ENCODE measurements at places on chromosomes 3 and 15.

DNA sequence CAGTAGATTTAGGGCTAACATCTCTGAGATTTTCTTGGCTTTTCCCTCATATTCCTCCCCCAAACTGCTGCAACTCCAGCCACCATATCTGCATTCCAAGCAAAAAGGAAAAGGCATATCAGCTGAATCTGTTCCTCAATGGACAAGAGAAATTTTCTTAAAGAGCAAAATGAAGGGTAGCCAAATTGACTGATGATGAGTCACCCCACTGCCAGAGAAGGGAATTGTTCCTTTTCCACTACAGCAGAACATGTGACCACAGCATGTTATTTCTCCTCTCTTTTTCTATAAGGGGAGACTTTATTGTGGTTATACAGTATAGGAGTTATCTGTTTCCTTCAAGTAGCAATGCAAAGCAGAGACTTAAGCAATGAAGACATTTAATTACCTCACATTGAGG is 172.5 kb downstream of the MTHFS start:
- no peaks in the 10 kb centered on the region for H3K36me3 ChIP-seq
- H3K27ac ChIP-seq = no peak overlapping the region
- H3K4me1 ChIP-seq = no peaks in the 10 kb centered on the region
- H3K27me3 ChIP-seq = no peaks in the 10 kb centered on the region

DNA sequence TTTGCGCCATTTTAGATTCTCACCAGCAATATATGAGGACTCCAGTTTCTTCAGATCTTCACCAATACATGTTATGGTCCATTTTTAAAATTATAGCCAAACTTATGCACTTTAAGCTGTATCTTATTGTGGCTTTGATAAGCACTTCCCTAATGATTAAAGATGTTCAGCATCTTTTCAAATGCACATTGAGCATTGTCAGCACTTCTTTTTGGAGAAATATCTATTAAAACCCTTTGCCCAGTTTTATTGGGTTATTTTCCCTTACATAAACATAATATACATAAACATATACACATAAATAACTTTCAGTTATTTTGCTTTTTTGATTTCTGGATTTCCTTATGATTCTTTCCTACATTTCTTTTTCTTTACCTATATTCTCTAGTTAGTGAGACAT is 83.8 kb downstream of the ROBO1 start:
- H3K4me3 ChIP-seq = no peak overlapping the region
- H3K27ac ChIP-seq = no peak overlapping the region
- no peak for DNase-seq
- no peaks in the 10 kb centered on the region for H3K36me3 ChIP-seq
- H3K4me1 ChIP-seq = no peaks in the 10 kb centered on the region
- H3K27me3 ChIP-seq = no peaks in the 10 kb centered on the region

DNA sequence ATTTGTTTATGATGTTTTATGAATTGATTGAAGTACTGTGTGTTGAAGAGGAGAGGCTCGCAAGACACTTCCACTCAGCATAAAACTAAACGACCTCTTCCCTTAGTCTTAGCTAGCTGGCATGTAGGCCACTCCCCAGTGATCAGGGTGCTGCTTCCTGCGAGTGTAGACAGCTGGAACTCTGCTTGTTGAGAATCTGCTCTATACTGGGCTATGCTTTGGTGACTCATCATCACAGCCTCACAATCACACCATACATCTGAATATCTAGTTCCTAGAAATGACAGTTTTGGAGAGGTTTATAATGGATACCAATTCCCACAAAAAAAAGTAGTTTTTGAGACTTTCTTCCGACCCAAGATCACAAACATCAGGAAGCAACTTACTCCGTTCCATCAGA is 1.5 kb upstream of the SLC24A5 start:
- DNase-seq = no peak
- H3K36me3 ChIP-seq = no peaks in the 10 kb centered on the region
- no peaks in the 10 kb centered on the region for H3K4me1 ChIP-seq
- H3K27me3 ChIP-seq = peaks cover 14% of the 10 kb centered on the region

- no peak overlapping the region for H3K4me3 ChIP-seq
- no peak overlapping the region for H3K27ac ChIP-seq
- no peaks in the 10 kb centered on the region for H3K36me3 ChIP-seq
- no peak for DNase-seq
- H3K27me3 ChIP-seq = no peaks in the 10 kb centered on the region
- H3K4me1 ChIP-seq = no peaks in the 10 kb centered on the region
Observed at GRCh38 chr3:25679642-25680302, 15.1 kb upstream of the TOP2B start.

DNA sequence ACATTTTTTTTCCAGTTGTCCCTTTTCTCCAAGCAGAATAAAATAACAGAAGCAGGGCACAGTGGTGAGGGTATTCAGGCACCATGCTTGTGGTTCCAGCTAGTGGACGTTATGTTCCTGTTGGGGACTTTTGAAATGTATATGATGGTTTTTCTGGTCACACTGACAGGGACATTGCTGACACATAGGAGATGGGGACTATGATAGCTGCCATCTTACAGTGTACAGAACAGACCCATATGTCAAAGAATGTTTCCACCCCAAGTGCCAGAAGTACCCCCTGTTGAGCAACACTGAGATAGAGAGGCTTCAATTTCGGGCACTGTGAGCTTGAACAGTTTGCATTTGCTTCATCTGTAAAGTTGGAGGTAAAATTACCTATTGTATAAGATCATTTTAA is 38.6 kb downstream of the MCTP2 start:
- H3K4me3 ChIP-seq = no peak overlapping the region
- H3K36me3 ChIP-seq = no peaks in the 10 kb centered on the region
- H3K4me1 ChIP-seq = peaks cover 13% of the 10 kb centered on the region
- H3K27me3 ChIP-seq = no peaks in the 10 kb centered on the region
- no peak overlapping the region for H3K27ac ChIP-seq
- no peak for DNase-seq

All from MCF 10A (cell line).